Fibroblast of villous mesenchyme (primary cell): ENCODE measurements at places on chromosomes 2 and 18. TPM values are rescaled to one million over a fixed set of nuclear protein-coding genes. Genes with fewer than 3 reads are reported as not detected.
A peak's percentile ranks its signal among the peaks of the same experiment; 100 is the strongest.

- no peak for DNase-seq
Measured at GRCh38 chr18:59876310-59876626, 23.5 kb upstream of the PMAIP1 start.

GRCh38 chr2:207219676-207220501 is 54.1 kb upstream of the KLF7 start:
- DNase-seq: peak; percentile 88

- peak; percentile 62 for DNase-seq
Measured at GRCh38 chr2:31967790-31968189, 43.0 kb downstream of the MEMO1 start.

GRCh38 chr2:133937669-133938068 is 316.2 kb upstream of the MGAT5 start:
- no peak for DNase-seq

GRCh38 chr2:122636097-122636496 is 880.6 kb downstream of the TSN start:
- DNase-seq: peak; percentile 4

TUBA4A gene
- total RNA-seq: 6.1 and 27.6 TPM in 2 replicates

GRCh38 chr18:7601246-7601615 is 34.1 kb downstream of the PTPRM start:
- peak; percentile 34 for DNase-seq

GRCh38 chr2:39715822-39716221 is 50.1 kb downstream of the TMEM178A start:
- no peak for DNase-seq

OTOS gene
- not detected in 2 replicates for total RNA-seq

GRCh38 chr2:45265336-45265735 is 256.1 kb upstream of the SIX2 start:
- no peak for DNase-seq

GRCh38 chr18:54192415-54192814 is 32.1 kb downstream of the MBD2 start:
- DNase-seq: no peak

DNA sequence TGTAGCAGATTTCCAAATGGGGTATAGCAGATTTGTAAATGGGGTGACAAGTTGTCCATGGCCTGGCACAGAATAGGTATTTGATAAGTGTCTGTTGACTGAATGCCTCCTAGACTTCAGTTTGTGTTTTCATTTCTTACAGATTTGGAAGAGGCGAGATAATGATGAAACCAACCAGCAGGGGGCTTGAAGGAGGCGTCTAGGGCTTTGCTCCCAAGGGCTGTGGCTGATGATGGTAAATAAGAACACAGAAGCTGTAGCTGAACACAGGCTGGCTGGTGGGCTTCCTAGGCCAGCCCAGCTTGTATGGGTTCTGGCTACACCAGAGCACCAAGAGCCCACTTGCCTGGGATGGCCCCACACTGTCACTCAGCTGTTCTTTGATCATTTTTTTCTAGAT is 19.4 kb downstream of the SFTPB start:
- DNase-seq: peak; percentile 82

HMSD gene
- 1.3 TPM in 2 replicates for total RNA-seq

DNA sequence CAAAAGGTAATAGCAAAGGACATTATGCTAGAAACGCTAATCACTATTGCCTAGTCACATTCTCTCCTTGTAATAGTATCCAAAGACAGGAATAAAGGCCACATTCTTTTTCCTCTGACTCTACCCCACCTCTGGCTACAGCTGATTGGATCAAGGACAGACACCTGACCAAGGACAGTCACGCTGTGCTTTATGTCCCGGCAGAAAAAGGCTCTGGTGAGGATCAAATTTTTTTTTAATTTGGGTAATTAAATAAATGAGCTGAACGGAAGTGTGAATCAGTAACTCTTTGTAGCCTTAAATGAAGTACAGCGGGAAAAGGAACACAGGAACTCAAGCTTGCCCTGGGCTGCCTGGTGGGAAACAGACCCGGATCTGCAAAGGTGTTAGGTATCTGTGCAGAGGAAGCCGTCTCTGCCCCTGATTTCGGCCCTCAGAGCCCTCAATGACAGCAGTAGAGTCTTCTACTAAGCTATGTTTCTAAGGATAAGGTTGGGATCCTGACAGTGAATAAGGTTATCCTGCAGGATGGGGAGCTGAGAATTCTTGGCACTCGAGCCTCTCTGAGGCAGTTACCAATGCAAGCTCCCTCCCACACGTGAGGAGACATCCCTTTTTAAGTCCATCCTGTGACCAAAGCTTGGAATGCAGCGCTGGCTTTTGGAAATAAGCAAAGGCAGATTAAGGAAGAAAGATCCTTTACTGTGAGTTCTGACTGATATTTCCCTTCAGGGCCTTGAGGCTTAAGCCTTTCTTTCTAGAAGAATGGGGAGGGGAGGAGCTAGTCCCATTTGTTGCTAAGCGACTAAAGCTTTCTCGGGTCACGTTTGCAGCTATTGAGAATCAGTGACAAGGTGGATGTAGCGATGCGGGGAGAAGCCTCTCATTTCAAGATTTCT is 37.8 kb upstream of the IKZF2 start:
- DNase-seq: peak; percentile 25

- DNase-seq: no peak
Measured at GRCh38 chr2:15908371-15908770, 32.0 kb upstream of the MYCN start.

- peak; percentile 45 for DNase-seq
Measured at GRCh38 chr2:182018218-182018617, 32.6 kb downstream of the PPP1R1C start.

OTX1 gene
- total RNA-seq: not detected in 2 replicates

DNA sequence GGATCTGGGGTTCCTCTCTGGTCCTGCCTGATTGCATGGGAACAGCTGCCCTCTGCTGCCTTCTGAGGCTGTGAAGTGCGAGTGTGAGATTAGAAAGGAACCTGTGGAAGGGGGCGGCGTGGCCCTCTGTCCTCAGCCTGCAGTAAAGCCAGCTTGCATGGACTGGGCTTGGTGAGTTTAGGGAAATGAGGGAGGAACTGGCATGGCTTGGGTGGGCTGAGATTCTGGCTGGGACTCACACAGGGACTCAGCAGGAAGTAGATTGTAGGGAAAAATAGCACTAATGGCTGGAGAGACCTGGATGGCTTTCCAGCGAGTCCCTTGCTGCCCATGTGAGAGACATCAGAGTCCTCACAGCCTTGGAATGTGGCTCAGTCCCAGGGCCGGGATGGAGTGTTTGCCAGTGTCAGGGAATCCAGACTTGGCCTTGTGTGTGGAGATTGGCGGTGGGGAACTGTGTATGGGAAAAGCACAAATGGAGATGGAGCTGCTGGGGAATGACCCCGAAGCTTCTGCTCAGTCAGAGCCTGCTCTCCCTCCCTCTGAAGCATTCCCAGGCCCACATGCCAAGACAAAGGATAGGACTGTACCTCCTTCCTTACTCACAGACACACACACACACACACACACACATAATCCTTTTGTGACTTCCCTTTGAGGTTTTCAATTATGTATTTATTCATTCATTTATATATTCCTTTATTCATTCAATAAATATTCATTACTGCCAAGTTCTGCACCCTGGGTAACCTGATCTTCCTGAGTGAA is 115.4 kb downstream of the ACAA2 start:
- no peak for DNase-seq
